T-cell (primary cell): ENCODE measurements at places on chromosomes 13 and 19.

DNA sequence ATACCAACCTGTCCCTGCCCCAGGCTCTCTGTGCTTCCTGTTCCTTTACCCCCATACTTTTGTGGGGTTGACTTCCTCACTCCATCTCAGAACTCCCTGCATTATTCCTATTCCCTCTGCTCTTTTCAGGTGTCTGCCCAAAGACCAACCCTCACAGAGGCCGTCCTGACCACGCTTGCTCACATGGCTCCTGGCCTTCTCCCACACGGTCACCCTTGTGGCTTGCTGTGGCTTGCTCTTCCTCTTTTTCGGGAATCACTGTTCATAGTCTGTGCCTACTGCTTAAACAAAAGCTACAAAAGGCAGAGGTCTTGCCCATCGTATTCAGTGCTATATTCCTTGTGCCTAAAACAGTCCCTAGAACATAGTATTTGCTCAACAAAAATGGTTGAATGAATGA, 25.2 kb upstream of the ARGLU1 start:
- DNase-seq, result no peak

DNA sequence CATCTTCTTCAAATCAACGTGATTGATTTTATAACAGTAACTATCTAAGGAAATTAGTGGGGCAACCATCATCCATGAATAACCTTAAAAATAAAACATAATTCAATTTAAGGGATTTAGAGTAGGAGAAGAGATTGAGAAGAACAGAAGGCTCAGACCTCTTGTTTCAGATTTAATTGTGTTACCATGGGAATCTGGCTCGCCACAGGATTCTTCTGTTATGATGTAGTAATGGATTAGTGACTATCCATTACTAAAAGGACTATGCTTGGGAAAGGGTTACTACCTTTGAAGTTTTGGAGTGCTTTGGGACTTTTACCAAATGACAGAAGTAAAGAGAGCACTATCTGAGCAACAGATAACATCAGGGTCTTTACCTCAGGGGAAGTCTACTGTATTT, 13.2 kb downstream of the FREM2 start:
- DNase-seq, result no peak

DNA sequence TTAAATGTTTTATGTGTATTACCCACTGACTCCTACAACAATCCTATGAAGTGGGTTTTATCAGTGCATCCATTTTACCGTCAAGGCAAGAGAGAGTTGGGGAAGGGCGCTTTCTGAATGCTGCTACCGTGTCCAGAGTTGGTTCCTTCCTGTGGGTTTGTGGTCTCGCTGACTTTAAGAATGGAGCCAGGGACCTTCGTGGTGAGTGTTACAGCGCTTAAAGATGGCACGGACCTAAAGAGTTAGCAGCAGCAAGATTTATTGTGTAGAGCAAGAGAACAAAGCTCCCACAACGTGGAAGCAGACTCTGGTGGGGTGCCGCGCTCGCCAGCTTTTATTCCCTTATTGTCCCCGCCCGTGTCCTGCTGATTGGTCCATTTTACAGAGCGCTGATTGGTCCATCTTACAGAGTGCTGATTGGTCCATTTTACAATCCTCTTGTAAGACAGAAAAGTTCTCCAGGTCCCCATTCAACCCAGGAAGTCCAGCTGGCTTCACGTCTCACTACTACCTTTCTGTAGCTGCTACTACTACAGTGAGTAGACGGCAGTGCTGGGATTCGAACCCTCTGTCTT, 6.1 kb downstream of the OSCAR start:
- no peak for DNase-seq

- DNase-seq, result no peak
Observed at GRCh38 chr19:45782162-45782691, at the start of gene DMPK. DMPK (minus strand) TSS chr19:45782490; CDS start chr19:45782352, 138 bp downstream.

DNA sequence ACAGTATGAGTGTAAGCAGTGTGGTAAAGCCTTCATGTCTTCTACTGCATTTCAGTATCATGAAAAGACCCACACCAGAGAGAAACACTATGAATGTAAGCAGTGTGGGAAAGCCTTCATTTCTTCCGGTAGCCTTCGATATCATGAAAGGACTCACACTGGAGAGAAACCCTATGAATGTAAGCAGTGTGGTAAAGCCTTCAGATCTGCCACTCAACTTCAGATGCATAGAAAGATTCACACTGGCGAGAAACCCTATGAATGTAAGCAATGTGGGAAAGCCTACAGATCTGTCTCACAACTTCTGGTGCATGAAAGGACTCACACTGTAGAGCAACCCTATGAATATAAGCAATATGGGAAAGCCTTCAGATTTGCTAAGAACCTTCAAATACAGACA, 12.8 kb downstream of the ZNF844 start:
- no peak for DNase-seq

- DNase-seq, result no peak
Observed at GRCh38 chr13:94696171-94696570, 16.2 kb downstream of the SOX21 start.

DNA sequence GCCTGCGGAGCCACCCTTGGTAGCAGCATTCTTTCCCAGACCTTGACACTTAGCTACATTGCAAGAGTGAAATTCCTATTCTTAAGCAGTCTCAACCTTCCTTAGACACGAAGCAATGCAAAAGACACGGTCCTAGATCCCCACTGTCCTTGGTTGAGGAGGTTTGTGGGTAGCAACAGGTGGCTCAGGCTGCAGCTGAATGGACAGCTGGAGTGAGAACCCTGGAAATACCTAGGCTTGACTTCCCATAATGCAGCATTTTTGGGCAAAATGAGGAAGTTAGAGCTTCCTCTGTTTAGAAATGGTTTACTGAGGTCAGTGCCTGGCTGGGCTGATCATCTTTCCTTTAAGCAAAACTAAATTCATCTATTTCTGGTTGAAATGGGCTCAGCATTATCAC, 296.6 kb downstream of the RFC3 start:
- no peak for DNase-seq

DNA sequence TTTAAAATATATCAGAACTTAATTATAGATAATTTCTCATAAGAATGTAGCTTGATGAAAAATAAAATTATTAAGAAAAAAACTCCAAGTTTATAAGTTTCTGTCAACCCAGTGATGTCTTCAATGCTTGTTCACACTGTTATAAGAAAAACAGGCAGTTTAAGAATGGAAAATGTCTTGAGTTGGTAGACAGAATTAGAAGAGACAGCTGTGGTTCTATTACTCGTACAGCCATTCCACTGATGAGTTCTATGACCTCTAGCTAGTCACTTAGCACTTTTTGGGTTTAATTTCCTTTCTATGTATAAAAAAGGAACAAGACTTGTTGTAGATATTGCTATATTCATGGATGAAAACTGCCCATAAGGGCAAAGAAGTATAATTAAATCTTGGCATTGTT, 1013.1 kb upstream of the ATXN8OS start:
- DNase-seq, result no peak
